ENCODE measurements at places on chromosomes 16 and 17. TPM values are rescaled to one million over a fixed set of nuclear protein-coding genes. Genes with fewer than 3 reads are reported as not detected.

The CAVIN1 gene
- 0.14 TPM for total RNA-seq

The PIPOX gene
- 4.4 TPM for total RNA-seq

The LAT gene
- total RNA-seq: 156 TPM

The PRSS53 gene
- total RNA-seq: 3.9 TPM

The TBC1D3H gene
- total RNA-seq: not detected

The SLC47A1 gene
- not detected for total RNA-seq

All from CD4-positive, alpha-beta T cell (primary cell).